ENCODE measurements at places on chromosomes 2 and 18. TPM values are rescaled to one million over a fixed set of nuclear protein-coding genes. Genes with fewer than 3 reads are reported as not detected.

The DTNA gene
- total RNA-seq: 6.6 TPM

The FRZB gene
- 0.52 TPM for total RNA-seq

The ST3GAL5 gene
- 7.8 TPM for total RNA-seq

The TPO gene
- not detected for total RNA-seq

The DOK6 gene
- total RNA-seq: 0.65 TPM

The CYBRD1 gene
- 37.9 TPM for total RNA-seq

The USP34 gene
- 55.7 TPM for total RNA-seq

The RND3 gene
- total RNA-seq: 63.7 TPM
